ENCODE measurements at places on chromosomes 12 and 14. TPM values are rescaled to one million over a fixed set of nuclear protein-coding genes. Genes with fewer than 3 reads are reported as not detected.

DNA sequence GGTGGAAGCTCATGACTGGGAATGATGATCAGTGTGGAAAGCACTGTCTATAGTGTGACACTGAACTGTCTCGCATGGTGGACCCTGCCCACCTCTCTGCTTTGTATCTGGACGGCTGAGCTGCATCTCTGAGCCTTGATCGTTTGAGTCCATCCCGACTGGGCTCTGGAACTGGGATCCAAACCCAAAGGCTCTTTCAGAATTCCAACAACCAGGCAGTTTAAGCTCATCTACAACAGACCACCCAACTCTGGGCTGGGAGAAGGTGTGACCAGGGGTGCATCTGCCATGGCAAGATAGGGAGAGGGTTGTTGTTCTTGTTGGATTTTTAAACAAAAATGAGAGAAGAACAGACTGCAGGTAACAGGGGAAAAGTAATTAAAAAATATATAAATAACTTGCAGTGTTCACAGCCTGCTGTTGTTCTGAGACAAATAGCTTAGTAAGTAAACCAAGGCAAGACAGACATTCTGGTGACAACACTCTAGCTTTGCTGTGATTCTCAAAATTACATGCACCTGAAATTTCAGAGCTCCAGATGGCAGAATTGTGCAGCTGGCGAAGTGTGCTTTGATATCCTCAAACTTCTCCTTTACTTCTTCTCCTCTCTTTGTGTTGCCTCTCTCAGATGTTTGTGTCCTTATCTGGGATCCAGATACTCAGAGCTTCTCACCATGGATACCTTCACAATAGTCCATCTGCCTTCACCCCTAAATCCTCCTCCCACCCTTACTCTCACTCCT lies 209.6 kb downstream of the EMP1 start:
- peaks cover 6% of the 10 kb centered on the region for H3K36me3 ChIP-seq
- H3K4me1 ChIP-seq: no peaks in the 10 kb centered on the region
- H3K27me3 ChIP-seq: peaks cover 18% of the 10 kb centered on the region
- DNase-seq: no peak
- no peak overlapping the region for H3K4me3 ChIP-seq
- no peak overlapping the region for H3K27ac ChIP-seq

- H3K4me1 ChIP-seq: peaks cover 9% of the 10 kb centered on the region
- no peaks in the 10 kb centered on the region for H3K27me3 ChIP-seq
- no peak overlapping the region for H3K4me3 ChIP-seq
- DNase-seq: no peak
Observed at GRCh38 chr12:108804271-108804953, 53.0 kb downstream of the SSH1 start.

DNA sequence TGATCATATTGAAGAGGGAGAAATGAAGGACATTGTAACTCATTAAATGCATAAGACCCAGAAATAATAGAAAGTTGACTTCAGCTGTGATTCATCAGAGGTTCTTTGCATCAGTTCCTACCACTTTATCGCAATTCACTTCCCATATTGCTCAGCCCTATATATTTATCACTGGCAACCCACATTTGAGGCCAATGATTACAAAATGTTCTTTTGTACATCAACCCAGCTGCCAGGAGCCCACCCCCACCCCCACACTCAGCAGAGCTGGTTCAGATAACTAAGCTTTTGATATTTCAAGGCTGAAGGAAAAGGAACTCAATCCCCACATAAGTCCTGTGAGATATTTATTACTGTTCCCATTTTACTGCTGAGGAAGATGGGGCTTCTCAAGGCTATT lies 51.2 kb upstream of the TMPO start:
- H3K27me3 ChIP-seq: no peaks in the 10 kb centered on the region
- DNase-seq: no peak
- H3K27ac ChIP-seq: no peak overlapping the region

- no peaks in the 10 kb centered on the region for H3K36me3 ChIP-seq
- H3K4me3 ChIP-seq: no peak overlapping the region
- no peak for DNase-seq
- H3K27me3 ChIP-seq: no peaks in the 10 kb centered on the region
Observed at GRCh38 chr14:68466491-68466977, 326.3 kb downstream of the ZFP36L1 start.

DNA sequence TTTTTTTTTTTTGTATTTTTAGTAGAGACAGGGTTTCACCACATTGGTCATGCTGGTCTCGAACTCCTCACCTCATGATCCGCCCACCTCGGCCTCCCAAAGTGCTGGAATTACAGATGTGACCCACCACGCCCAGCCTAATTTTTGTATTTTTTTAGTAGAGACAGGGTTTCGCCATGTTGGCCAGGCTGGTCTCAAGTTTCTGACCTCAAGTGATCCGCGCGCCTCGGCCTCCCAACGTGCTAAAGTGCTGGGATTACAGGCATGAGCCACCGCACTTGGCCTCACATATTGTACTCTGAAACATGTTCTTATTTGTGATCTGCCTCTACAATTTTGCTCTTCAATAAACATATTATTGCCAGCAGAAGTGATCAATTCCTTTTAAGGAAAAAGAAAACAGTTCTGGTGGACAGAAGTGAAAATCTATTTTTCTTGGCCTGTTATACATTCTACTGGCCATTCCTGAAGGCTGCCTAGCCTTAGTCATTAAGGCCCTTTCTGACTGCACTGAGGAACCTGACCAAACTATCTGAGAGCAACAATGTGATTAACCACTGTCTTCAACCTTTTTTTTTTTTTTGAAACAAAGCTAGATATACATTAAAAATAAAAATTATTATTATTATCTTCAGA lies 36.1 kb downstream of the SNX6 start:
- no peaks in the 10 kb centered on the region for H3K27me3 ChIP-seq
- no peak for DNase-seq
- H3K36me3 ChIP-seq: peaks cover 29% of the 10 kb centered on the region
- H3K27ac ChIP-seq: no peak overlapping the region

- DNase-seq: no peak
- H3K36me3 ChIP-seq: peaks cover 29% of the 10 kb centered on the region
- H3K27me3 ChIP-seq: no peaks in the 10 kb centered on the region
- H3K27ac ChIP-seq: no peak overlapping the region
- no peaks in the 10 kb centered on the region for H3K4me1 ChIP-seq
Observed at GRCh38 chr12:31849090-31849687, 110.0 kb upstream of the RESF1 start.

GRCh38 chr12:75710361-75711069 lies 199.1 kb upstream of the KRR1 start:
- peak overlapping the region; percentile 26 for H3K27ac ChIP-seq
- peaks cover 33% of the 10 kb centered on the region for H3K4me1 ChIP-seq

DNA sequence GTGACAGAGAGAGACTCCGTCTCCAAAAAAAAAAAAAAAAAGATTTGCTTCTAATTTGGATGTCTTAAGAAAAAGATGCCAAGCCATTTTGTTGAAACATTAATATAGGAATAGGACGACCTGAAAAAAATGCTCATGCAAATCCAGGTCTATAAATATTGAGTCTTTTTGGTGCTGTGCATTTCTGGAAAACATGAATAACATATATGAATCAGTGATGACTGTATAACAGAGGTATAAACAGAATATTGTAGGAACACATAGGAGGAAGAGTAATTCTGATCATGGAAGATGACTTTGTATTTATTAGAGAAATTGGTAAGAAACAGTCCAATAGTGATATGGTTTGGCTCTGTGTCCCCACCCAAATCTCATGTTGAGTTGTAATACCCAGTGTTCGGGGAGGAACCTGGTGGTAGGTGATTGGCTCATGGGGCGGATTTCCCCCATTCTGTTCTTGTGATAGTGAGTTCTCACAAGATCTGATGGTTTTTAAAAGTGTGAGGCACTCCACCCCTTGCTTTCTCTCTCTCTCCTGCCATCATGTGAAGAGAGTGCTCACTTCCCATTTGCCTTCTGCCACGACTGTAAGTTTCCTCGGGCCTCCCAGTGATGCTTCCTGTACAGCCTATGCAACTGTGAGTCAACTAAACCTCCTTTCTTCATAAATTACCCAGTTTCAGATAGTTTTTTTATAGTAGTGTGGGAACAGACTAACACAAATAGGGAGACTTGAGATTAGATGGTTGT lies 3.0 kb upstream of the SRSF5 start:
- H3K4me3 ChIP-seq: peak overlapping the region; percentile 28
- peaks cover 37% of the 10 kb centered on the region for H3K36me3 ChIP-seq
- peak overlapping the region; percentile 76 for H3K27ac ChIP-seq
- no peaks in the 10 kb centered on the region for H3K27me3 ChIP-seq
- H3K4me1 ChIP-seq: peaks cover 59% of the 10 kb centered on the region

DNA sequence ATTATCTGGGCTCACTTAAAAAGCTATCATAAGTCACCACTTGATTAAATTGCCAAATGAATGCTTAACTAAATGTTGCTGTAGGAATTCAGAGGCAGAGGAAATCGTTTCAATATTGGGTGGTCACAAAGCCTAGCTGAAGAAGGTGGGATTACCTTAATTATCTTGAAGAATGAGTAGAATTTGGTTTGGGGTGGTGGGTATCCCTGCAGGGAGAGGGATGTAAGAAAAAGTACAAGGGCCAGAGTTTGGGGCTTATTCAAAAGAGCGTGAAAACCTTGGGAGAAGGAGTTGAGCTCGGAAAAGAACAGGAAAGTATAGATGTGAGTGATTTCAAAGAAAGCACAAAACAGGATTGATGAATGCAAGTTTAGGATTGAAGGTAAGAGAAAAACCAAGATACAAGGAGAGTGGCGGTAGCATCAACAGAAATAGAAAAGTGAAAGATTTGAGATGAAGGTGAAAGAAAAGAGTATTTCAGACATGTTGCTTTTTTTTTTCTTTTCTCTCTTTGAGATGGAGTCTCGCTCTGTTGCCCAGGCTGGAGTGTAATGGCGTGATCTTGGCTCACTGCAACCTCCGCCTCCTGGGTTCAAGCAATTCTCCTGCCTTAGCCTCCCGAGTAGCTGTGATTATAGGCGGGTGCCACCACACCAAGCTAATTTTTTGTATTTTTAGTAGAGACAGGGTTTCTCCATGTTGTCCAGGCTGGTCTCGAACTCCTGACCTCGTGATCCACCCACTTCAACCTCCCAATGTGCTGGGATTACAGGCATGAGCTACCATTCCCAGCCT lies 1.7 kb downstream of the BRMS1L start:
- DNase-seq: no peak
- H3K27me3 ChIP-seq: no peaks in the 10 kb centered on the region
- peak overlapping the region; percentile 98 for H3K4me3 ChIP-seq
- H3K36me3 ChIP-seq: no peaks in the 10 kb centered on the region

GRCh38 chr12:38138225-38139221 lies 178.1 kb upstream of the ALG10B start:
- H3K4me3 ChIP-seq: peak overlapping the region; percentile 78
- no peak overlapping the region for H3K27ac ChIP-seq
- DNase-seq: peak; percentile 68
- no peaks in the 10 kb centered on the region for H3K36me3 ChIP-seq

DNA sequence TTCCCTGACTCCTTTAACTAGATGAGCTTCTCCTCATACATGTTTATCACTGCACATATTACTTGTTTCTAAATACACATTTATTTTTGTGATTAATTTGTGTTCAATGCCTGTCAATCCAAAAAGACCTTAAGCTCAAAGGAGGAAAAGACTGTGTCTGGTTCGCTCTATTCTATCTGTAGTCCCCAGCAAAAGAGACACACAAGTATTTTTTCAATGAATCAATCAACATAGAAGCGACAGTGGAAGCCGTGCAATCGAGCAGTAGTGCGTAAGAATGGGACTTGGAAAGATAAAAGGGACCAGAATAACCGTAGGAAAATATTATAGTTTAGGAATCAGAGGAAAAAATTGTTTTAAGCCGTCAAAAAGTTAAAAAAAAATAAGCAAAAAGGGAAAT lies 951 bp downstream of the WDHD1 start:
- H3K4me3 ChIP-seq: peak overlapping the region; percentile 87
- peaks cover 47% of the 10 kb centered on the region for H3K4me1 ChIP-seq
- H3K36me3 ChIP-seq: peaks cover 3% of the 10 kb centered on the region
- H3K27ac ChIP-seq: peak overlapping the region; percentile 99
- DNase-seq: no peak
- no peaks in the 10 kb centered on the region for H3K27me3 ChIP-seq

DNA sequence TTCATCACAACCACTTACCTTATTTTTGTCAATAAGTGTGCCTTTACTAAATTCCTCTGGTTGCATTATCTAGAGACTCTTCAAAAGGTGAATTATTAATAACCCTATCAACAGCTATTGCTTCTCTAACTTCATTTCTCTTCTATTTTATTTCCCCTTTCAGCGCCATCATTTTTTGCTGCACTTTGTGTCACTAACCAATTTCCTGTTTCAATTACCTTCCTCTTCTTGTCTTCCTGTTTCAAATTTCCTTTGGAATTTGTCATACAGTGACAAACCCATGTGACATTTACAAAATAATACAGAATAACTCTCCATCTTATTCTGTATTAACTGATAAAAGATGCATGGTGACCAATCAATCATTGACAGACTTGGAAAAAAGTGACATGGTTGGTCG lies 12.2 kb upstream of the CLEC2A start:
- H3K4me1 ChIP-seq: peaks cover 26% of the 10 kb centered on the region
- no peak overlapping the region for H3K27ac ChIP-seq
- DNase-seq: no peak
- H3K4me3 ChIP-seq: no peak overlapping the region

GRCh38 chr14:102510616-102511520 lies 1.3 kb upstream of the ANKRD9 start:
- H3K36me3 ChIP-seq: no peaks in the 10 kb centered on the region
- H3K4me3 ChIP-seq: peak overlapping the region; percentile 91
- peaks cover 12% of the 10 kb centered on the region for H3K4me1 ChIP-seq

DNA sequence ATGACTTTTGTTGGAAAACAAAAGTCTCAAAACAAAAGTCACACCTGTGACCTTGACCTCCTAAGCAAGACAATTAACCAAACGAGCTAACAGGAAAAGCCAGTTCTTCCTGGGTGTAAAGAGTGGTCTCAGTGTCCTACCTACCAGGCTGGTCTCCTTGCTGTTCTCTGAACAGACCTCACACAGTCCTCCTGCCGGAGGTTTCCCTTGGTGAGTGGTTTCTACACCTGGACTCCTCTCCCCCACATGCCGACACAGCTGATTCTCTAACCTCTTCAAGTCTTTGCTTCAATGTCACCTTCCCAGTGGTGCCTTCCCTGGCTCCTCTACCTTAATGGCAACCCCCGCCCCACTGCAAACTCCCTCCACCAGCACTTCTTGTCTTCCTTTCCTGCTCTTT lies 238.6 kb downstream of the ZFP36L1 start:
- peaks cover 5% of the 10 kb centered on the region for H3K4me1 ChIP-seq
- H3K36me3 ChIP-seq: no peaks in the 10 kb centered on the region
- no peak overlapping the region for H3K4me3 ChIP-seq
- no peaks in the 10 kb centered on the region for H3K27me3 ChIP-seq

DNA sequence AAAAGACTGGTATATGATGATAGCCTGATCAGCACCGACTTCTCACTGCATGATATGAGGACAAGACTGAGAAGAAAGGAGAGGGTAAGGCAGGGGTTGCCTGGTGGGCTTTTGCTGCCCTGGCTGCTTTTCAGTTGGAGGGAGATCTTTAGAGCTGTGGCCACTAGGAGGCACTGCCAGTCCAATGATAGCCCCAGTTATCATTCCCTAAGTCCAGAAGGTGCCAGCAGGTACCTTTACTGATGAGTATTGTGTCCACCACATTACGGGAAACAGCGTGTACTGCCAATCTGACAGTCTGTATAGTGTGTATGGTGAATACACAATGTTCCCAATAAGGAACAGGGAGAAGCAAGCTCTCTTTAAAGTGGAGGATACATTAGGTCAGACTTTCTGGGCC lies 55.8 kb upstream of the CCDC175 start:
- H3K27ac ChIP-seq: no peak overlapping the region
- no peak overlapping the region for H3K4me3 ChIP-seq
- DNase-seq: peak; percentile 23
- peaks cover 38% of the 10 kb centered on the region for H3K27me3 ChIP-seq

The TMEM260 gene
- 14.2 TPM for total RNA-seq

The CMKLR1 gene
- not detected for total RNA-seq

The SERPINA1 gene
- 68.9 TPM for total RNA-seq

The SLC17A8 gene
- total RNA-seq: not detected

The SP7 gene
- total RNA-seq: not detected

The C3AR1 gene
- total RNA-seq: 0.79 TPM

The STAC3 gene
- 3.5 TPM for total RNA-seq

The ANKS1B gene
- 0.63 TPM for total RNA-seq

The OTX2 gene
- total RNA-seq: not detected
